LHCN-M2 (cell line): ENCODE measurements at places on chromosomes 11 and 22. TPM values are rescaled to one million over a fixed set of nuclear protein-coding genes. Genes with fewer than 3 reads are reported as not detected.

- no peak for DNase-seq
Measured at GRCh38 chr11:16925561-16926065, 88.6 kb downstream of the PLEKHA7 start.

DNA sequence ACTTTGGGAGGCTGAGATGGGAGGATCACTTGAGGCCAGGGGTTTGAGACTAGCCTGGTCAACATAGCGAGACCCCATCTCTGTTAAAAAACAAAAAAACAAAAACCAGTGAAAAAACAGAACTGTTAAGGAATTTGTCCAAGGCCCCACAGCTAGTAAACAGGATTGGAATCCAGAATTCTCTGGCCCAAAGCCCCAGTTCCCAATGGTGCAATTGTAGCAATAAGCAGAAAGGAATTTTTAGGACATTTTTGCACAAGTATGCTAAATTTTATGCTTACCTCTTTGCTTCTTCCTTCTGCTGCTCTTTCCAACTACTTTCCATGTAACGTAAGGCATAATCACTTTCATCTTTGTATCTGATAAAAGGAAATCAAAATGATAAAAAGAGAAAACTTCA lies 11.6 kb downstream of the MISFA start:
- no peak for DNase-seq

CRYAB gene
- 69.9 and 70.6 TPM in 2 replicates for total RNA-seq

- DNase-seq: no peak
Measured at GRCh38 chr11:46493791-46494190, 100.0 kb downstream of the AMBRA1 start.

DNA sequence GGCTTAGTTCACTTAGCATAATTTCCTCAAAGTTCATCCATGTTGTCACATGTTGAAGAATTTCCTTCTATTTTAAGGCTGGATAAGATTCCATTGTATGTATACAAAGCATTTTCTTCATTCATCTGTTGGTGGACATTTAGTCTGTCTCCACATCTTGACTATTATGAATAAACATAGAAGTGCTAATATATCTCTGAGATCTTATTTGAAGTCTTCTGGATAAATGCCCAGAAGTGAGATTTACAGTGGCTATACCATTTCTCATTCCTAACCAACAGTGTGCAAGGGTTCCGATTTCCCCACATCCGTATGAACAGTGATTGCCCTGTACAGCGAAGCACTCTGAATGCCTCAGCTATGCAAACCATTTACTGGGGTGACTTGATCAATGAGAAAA lies 6.6 kb upstream of the ZFTA start:
- no peak for DNase-seq

- DNase-seq: no peak
Measured at GRCh38 chr22:49017482-49018329, 810.0 kb downstream of the BRD1 start.

DNA sequence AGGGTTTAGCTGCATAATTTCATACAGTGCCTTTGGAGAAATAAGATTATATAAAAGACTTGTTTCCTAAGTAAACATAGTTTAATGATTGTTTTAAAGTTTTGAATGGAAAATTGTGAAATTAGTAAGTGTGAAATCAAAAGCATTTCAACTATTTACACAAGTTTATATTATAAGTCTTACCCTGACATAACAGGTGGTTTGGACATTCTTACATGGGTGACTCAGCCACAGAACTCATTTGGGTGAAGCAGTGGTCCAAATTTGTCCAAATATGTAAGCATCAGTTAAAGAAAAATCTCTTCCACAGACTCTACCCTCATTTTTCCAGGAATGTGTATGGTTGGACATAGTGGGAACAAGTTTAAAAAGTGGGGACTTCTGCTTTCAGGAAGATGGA lies 68.0 kb downstream of the USP47 start:
- DNase-seq: peak; percentile 81
